ENCODE measurements at places on chromosomes 4 and X. TPM values are rescaled to one million over a fixed set of nuclear protein-coding genes. Genes with fewer than 3 reads are reported as not detected.
A peak's percentile ranks its signal among the peaks of the same experiment; 100 is the strongest.

GRCh38 chrX:97074400-97074799, 190.7 kb downstream of the RPA4 start:
- no peaks in the 10 kb centered on the region for H3K27me3 ChIP-seq
- H3K4me1 ChIP-seq, result no peaks in the 10 kb centered on the region
- H3K4me3 ChIP-seq, result no peak overlapping the region

DNA sequence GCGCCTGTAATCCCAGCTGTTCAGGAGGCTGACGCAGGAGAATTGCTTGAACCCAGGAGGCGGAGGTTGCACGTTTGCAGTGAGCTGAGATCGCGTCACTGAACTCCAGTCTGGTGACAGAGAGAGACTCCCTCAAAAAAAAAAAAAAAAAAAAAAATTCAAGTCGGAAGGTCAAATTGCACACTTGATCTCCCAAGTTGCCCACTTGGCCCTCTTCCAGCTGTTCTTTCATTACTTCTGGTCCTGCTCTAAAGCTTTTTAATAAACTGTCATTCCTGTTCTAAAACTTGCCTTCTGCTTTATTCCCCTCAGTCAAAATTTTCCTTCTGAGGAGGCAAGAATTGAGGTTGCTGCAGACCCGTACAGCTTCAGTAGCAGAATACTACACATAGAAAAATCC, 2358.0 kb downstream of the ARAP2 start:
- H3K27me3 ChIP-seq, result no peaks in the 10 kb centered on the region
- no peak overlapping the region for H3K4me3 ChIP-seq
- no peak for DNase-seq
- no peaks in the 10 kb centered on the region for H3K4me1 ChIP-seq
- H3K36me3 ChIP-seq, result no peaks in the 10 kb centered on the region

GRCh38 chrX:12480956-12481355, 310.3 kb upstream of the PRPS2 start:
- no peak overlapping the region for H3K27ac ChIP-seq
- DNase-seq, result no peak
- no peaks in the 10 kb centered on the region for H3K36me3 ChIP-seq
- H3K4me1 ChIP-seq, result no peaks in the 10 kb centered on the region

- H3K27ac ChIP-seq, result no peak overlapping the region
- no peak overlapping the region for H3K4me3 ChIP-seq
- H3K4me1 ChIP-seq, result no peaks in the 10 kb centered on the region
- no peak for DNase-seq
Observed at GRCh38 chr4:56665781-56666180, 15.3 kb downstream of the HOPX start.

- peak overlapping the region; percentile 72 for H3K4me3 ChIP-seq
- H3K27ac ChIP-seq, result peak overlapping the region; percentile 72
- peaks cover 28% of the 10 kb centered on the region for H3K4me1 ChIP-seq
- no peaks in the 10 kb centered on the region for H3K36me3 ChIP-seq
- peak; percentile 73 for DNase-seq
Observed at GRCh38 chrX:53441531-53442321, 7.6 kb upstream of the HSD17B10 start.

DNA sequence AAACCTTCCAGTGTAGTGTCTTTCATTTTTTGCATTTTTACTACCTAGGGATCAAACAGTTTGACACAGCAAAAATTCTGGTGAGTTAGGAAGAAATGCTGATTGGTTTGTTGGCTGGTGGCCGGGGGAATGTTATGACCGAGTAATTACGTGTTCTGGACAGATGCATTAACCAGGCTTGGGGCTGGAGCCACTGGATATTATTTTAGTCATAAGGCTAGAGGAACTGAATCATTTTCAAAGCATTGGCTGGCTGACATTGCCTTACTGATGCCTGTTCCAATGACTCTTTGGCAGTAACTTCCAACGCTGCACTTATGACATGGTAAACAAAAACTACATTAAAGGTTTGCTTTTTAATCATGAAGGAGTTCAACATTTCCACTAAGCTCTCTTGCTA, 84.6 kb downstream of the FBXO8 start:
- DNase-seq, result no peak
- no peak overlapping the region for H3K27ac ChIP-seq
- H3K4me3 ChIP-seq, result no peak overlapping the region
- H3K4me1 ChIP-seq, result no peaks in the 10 kb centered on the region

DNA sequence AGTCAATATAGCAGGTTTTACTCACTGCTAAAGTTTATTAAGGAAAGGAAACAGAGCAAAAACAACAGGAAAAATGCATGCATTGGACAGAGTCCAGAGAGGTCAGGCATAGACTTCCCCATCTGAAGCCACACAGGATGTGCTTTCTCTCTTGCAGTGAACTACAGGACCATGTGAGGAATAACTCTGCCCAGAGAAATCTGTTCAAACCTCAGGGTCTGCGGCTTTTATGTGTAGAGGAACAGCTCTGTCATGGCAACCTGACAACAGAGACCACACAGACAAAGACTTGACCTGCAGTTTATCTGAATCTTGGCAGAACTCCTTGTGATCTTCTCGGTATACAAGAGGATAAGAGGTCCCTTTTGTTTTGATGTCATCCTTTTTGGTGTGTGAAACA, 46.3 kb upstream of the LONRF3 start:
- H3K36me3 ChIP-seq, result no peaks in the 10 kb centered on the region
- H3K4me3 ChIP-seq, result no peak overlapping the region
- H3K27me3 ChIP-seq, result no peaks in the 10 kb centered on the region
- H3K4me1 ChIP-seq, result no peaks in the 10 kb centered on the region

GRCh38 chr4:54620773-54621172, 37.0 kb upstream of the KIT start:
- DNase-seq, result no peak
- H3K27ac ChIP-seq, result no peak overlapping the region
- no peaks in the 10 kb centered on the region for H3K4me1 ChIP-seq
- H3K4me3 ChIP-seq, result no peak overlapping the region

GRCh38 chr4:128983771-128984485, 109.4 kb downstream of the SCLT1 start:
- H3K36me3 ChIP-seq, result peaks cover 34% of the 10 kb centered on the region
- DNase-seq, result no peak
- H3K27ac ChIP-seq, result no peak overlapping the region

DNA sequence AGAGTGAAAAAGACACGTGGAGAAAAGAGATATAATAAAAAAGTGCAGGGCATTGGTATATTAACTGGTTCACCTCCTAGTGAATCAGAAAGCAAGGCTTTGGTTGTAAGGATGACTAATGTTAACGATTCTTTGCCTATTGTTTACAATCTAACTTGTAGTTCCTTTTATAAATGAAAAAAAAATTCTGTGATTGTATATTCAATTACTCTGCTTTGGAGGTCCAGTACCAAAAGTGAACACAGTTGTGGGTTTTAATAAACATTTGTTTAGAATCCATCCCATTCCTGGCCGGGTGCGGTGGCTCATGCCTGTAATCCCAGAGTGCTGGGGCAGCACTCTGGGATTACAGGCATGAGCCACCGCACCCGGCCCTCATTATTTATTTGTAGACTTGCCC, 36.9 kb upstream of the PRSS12 start:
- no peaks in the 10 kb centered on the region for H3K27me3 ChIP-seq
- no peak overlapping the region for H3K27ac ChIP-seq
- H3K4me1 ChIP-seq, result no peaks in the 10 kb centered on the region
- no peak for DNase-seq

GRCh38 chrX:101478366-101478765, 6.9 kb upstream of the ARMCX4 start:
- no peak overlapping the region for H3K4me3 ChIP-seq
- H3K27me3 ChIP-seq, result no peaks in the 10 kb centered on the region
- H3K4me1 ChIP-seq, result no peaks in the 10 kb centered on the region
- H3K27ac ChIP-seq, result no peak overlapping the region
- no peaks in the 10 kb centered on the region for H3K36me3 ChIP-seq
- no peak for DNase-seq

DNA sequence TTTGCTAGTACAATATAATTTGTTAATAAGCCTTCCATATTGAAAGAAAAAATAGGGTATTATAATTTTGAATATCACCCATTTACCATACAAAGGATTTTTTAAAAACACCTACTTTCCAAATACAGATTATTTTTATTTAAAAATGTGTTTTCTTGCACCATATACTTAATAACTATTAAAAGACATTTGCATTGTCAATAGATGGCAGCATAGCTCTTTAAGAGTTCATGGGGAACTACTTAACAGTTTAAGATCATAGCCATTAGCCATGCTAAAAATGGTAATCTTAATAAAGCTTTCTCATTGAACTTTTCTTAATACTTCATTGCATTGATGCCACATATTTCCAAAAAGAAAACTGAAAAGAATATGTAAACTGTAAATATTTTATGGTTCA, 1995.9 kb downstream of the C4orf33 start:
- H3K4me3 ChIP-seq, result no peak overlapping the region
- H3K4me1 ChIP-seq, result no peaks in the 10 kb centered on the region
- no peaks in the 10 kb centered on the region for H3K27me3 ChIP-seq
- no peak overlapping the region for H3K27ac ChIP-seq
- no peaks in the 10 kb centered on the region for H3K36me3 ChIP-seq

DNA sequence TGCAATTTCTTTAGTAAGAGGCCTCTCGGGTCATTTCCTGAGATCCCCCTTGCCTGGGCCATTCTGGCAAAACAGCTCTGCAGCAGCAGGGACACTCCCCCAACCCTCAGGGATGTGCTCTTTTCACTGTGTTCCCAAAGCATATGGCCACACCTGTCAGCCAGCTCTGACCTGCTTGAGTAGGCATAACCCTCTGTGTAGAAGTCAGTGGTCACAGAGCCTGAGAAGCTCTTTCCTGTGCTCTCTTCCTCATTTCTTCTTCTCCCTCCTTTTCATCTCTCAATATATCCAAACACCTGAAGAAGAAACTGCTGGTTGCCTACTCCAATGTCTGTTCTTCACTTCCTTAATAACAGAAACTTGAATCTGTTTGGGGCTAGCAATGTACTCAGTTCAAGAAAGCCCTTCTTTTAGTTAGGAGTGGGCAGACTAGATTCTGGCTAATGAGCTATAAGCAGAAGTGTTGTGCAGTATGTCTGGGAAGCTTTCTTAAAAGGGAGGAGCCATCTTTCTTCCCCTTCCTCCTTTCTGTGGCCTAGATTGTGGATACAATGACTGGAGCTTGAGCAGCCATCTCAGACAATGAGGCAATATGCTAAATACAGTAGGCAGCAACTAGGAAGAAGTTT, 73.3 kb downstream of the PRPS1 start:
- H3K36me3 ChIP-seq, result no peaks in the 10 kb centered on the region
- H3K4me1 ChIP-seq, result peaks cover 15% of the 10 kb centered on the region
- no peak for DNase-seq
- H3K4me3 ChIP-seq, result no peak overlapping the region

DNA sequence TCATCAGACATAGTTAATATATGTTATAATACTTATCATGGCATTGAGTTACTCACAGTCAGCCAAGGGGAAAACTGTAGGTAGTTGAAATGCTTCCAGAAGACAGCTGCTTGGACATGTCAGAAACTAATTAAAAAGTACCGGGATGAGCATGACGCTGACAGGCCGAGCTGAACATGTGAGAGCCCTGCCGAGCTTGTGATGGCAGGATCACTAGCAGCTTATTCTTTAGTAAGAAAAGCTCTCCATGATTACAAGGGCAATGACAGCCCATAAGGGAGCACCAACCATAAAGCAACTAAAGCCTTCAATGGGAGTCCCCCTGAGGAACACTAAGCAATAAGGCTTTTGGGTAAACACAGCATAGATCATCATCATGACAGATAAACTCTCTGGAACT, 435.6 kb downstream of the TLL1 start:
- H3K27me3 ChIP-seq, result no peaks in the 10 kb centered on the region
- H3K4me1 ChIP-seq, result no peaks in the 10 kb centered on the region
- no peaks in the 10 kb centered on the region for H3K36me3 ChIP-seq
- H3K4me3 ChIP-seq, result no peak overlapping the region

DNA sequence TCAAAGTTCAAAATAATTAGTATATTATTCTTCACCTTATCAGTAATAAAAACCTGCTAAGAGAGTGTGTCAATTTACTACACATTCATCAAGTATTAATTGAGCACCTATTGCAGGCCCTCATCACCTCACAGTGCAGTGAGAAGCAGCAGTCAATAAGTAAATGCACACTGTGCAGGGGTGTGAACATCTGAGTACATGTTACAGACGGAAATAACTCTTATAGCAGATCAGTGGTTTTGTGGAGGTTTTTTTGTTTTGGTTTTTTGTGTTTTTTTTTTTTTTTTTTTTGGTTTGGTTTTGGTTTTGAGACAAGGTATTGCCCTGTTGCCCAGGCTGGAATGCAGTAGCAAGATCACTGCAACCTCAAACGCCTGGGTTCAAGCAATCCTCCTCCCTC, 20.3 kb downstream of the KLF3 start:
- no peaks in the 10 kb centered on the region for H3K27me3 ChIP-seq
- peaks cover 67% of the 10 kb centered on the region for H3K36me3 ChIP-seq
- peak; percentile 51 for DNase-seq
- peaks cover 76% of the 10 kb centered on the region for H3K4me1 ChIP-seq
- no peak overlapping the region for H3K4me3 ChIP-seq

The UBE2A gene
- 72.3 TPM for total RNA-seq

The USP17L17 gene
- not detected for total RNA-seq

The CSAG2 gene
- total RNA-seq, result 0.35 TPM

The IQCM gene
- not detected for total RNA-seq

The SMPX gene
- not detected for total RNA-seq

The ZRSR2 gene
- total RNA-seq, result 17.2 TPM

The NXT2 gene
- 13.8 TPM for total RNA-seq

The RBM3 gene
- 289 TPM for total RNA-seq

The HSFX2 gene
- 0.35 TPM for total RNA-seq

Data from activated CD4-positive, alpha-beta T cell treated with anti-CD3 and anti-CD28 coated beads, Interleukin-2, amount 10 ng/mL, durations not matched to agents 7 days and 5 days (primary cell).